Activated CD4-positive, alpha-beta T cell treated with anti-CD3 and anti-CD28 coated beads, Interleukin-10, Interleukin-2, amounts not matched to agents 100 ng/mL and 50 ng/mL, durations not matched to agents 16 hours and 8 hours (primary cell): ENCODE measurements at places on chromosomes 1 and 21.

DNA sequence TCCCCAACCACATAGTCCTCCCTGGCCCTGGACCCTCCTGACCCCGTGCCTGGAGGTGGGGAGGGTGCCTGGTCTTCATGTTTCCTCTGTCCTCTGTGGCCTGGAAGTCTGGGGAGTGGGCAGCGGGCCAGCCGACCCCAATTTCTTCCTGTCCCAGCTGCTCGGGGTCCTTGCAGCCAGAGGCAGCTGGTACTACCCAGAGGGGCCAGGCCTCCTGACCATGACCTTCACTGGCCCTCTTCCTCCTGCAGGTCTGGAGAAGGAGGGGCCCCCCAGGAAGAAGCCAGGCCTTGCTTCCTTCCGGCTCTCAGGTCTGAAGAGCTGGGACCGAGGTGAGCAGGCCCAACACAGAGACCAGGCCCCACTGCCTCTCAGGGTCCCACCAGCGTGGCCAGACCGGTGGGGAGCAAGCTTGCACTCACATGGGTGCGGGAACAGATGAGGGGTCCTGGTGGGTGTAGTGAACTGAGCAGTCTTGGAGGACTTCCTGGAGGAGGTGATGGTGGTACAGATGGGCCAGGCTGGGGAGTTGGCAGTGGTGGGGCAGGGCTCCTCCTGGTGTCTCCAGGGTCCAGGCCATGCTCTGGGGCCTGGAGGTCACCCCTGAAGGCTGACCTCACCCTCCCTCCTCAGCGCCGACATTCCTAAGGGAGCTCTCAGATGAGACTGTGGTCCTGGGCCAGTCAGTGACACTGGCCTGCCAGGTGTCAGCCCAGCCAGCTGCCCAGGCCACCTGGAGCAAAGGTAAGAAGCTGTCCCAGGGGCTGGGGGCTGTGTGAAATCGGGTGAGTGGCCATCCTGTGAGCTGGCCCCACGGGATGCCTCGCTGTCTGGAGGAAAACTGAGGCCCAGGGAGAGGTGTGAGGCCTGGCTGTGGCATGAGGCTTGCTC is 32.7 kb downstream of the TRIM11 start:
- no peak for DNase-seq

DNA sequence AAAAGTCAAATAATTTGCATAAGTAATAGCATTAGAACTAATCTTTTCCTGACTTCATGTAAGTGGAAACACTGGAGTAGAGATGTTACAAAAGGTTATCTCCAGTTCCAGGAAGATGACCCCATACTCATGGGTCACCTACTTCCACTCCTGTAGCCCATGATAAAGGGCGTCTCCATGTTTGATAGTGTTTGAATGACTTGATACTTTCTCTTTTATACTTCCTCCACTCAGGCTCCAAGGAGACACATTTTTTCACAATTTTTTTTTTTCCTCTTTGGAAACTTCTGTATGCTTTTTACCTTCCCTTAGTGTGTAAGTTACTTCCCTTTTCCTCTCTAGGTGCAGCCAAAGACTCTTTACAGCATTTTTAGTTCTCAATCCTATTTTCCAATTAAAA is 382.1 kb upstream of the B3GALT2 start:
- no peak for DNase-seq

GRCh38 chr21:45792682-45793383 is 149.3 kb downstream of the PCBP3 start:
- DNase-seq = no peak

- no peak for DNase-seq
Measured at GRCh38 chr1:221761354-221762002, 19.6 kb upstream of the DUSP10 start.
